Activated gamma-delta T cell (primary cell): ENCODE measurements at places on chromosomes 13 and 19.
A peak's percentile ranks its signal among the peaks of the same experiment; 100 is the strongest.

DNA sequence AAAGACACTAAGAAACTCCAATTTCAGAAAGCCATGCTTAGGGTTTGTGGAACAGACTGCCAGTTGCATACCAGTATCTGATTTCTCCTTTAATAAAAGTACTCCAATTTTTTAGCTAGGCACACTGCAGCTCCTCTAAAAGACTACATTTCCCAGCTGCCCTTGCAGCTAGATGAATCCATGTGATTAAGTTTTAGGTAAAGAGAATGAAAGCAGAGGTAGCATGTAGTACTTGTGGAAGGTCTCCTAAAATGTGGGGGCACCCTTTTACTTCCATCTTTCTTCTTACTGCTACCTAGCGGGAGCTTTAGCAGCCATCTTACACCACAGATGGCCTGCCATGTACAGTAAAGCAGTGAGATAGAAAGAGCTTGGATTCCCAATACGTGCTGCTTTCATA, 33.0 kb upstream of the TSC22D1 start:
- no peak for DNase-seq

DNA sequence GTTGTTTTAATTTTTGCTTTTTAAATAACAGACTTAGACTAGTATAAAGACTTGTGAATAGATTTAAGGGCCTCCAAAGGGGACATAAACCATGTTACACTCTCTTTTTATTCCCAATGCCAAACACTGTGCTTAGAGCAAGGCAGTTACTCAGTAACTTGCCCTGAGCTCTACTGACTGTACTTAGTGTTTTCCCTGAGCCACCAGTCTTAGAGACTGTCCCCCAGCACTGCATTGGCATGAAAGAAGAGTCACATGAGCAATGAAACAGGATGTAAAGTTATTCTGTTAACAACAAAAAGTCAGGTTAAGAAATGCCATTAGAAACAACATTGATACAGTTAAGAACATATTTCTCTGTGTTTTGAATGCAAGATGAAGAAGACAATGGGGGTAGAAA, 187.9 kb downstream of the TBC1D4 start:
- DNase-seq = no peak

DNA sequence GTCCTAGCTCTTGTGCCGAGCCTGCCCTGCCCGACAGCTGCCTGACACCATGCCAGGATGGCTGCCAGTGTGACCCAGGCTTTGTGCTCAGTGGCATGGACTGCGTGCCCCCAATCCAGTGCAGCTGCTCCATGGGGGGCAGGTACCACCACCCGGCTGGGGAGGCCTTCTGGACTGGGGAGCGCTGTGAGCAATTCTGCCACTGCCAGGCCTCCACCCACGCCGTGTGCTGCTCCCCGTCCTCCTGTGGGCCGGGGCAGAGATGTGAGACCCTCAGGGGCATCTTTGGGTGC, 9.4 kb upstream of the FXYD3 start:
- no peak for DNase-seq

- DNase-seq = no peak
These were observed 453.5 kb downstream of the TDRD3 start for GRCh38 chr13:60850526-60850925.

- no peak for DNase-seq
These were observed 137.5 kb downstream of the TNFRSF19 start for GRCh38 chr13:23707674-23708073.

GRCh38 chr19:40466219-40466984, 399 bp upstream of the SPTBN4 start:
- peak; percentile 73 for DNase-seq
